Stimulated activated CD4-positive, alpha-beta T cell treated with anti-CD3 and anti-CD28 coated beads, Interleukin-15, amount 100 ng/mL, for 1 hour (primary cell): ENCODE measurements at places on chromosomes 5 and 9.

DNA sequence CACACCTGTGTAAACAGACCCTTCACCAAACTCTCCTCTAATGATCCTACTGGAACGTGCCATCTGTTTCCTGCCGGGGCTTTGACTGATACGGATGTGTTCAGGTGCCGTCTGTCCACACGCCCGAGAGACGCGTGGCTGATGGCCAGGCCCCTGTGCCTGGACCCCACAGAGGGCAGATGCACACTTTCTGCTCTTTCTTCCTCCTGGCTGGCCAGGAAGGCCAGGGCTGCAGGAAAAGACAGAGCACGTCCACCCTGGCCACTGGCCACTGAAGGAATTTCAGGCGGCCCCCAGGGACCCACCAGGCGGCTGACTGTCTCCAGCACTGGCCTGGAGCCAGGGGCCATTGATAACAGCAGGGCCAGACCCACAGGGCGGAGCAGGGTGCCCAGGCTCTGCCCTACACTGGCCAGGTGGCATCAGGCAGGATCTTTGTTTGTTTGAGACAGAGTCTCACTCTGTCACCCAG lies 3.6 kb upstream of the ENG start:
- no peak for DNase-seq

DNA sequence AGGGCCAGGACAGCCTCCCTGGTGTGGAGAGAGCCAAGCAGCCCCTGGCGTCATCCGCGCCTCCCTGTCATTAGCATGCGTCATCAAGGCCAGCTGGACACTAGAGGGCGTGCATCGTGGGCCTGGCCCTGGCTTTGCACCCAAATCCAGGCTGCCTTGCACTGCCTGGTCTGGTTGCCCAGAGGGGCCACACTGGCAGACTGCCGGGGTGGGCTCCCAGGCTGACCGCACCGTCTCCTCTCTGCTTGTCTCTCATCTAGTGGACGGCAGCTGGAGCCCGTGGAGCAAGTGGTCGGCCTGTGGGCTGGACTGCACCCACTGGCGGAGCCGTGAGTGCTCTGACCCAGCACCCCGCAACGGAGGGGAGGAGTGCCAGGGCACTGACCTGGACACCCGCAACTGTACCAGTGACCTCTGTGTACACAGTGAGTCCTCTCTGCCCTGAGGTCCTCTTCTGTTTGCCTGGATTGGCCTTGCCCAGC lies 29.0 kb downstream of the HK3 start:
- no peak for DNase-seq

GRCh38 chr5:107393851-107394250 lies 276.9 kb downstream of the EFNA5 start:
- DNase-seq = no peak

- no peak for DNase-seq
These were observed 495.0 kb downstream of the PRELID2 start for GRCh38 chr5:145340099-145340498.

DNA sequence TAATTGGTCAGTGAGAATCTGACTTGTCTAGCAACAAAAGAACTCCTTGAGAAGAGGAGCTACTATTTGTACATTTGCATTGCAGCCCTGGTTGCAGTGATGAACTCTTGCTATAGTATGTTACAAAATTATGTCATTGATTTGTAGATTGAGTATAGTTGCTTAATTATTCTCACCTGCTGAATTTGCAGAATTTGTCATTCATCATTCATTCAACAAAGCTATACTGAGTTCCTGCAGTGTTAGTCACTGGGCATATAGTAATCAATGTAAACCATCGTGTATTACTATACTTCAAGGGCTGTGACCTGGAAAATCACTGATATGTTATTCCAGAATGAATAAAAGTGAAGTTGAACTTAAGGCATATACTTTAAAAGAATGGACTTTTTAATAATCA lies 50.1 kb downstream of the SLC1A3 start:
- DNase-seq = no peak

DNA sequence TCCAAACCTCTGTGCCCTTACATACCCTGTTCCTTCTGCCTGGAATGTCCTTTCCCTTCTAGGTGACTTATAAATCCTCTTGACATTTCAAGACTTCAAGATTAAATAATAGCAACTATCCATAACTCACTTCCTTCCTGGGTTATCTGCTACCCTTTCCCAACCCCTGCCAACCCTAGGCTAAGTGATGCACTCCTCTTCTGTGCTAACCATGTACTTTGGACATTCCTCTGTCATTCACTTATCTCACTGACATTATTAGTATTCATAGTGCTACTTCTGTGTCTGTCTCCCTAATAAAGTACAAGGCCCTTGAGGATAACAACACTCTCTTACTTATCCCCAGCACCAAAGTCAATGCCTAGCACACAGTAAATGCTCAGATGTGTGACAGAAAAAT lies 307.1 kb downstream of the ENC1 start:
- no peak for DNase-seq

DNA sequence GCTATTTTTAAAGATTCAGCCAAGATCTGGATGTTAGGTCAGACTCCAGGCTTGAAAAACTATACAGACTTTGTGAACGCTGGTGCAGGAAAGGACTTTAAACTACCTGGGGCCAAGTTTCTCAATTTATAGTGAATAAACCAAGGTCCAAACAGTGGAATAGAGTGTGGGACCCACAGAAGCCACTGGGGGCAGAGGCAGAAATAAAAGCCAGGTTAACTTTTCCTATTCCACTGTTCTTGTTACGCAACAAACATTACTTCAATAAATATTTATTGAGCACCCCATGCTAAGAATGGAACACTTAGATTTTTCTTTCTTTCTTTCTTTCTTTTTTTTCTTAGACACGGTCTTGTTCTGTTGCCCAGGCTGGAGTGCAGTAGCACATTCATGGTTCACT lies 11.0 kb upstream of the HAVCR1 start:
- DNase-seq = no peak

- DNase-seq = no peak
These were observed 34.2 kb upstream of the GRPEL2 start for GRCh38 chr5:149310947-149311658.

- no peak for DNase-seq
These were observed 6.6 kb downstream of the FBP1 start for GRCh38 chr9:94632737-94633136.

GRCh38 chr5:66608501-66608900 lies 12.3 kb downstream of the MAST4 start:
- no peak for DNase-seq

GRCh38 chr5:91118796-91119195 lies 264.3 kb downstream of the ARRDC3 start:
- DNase-seq = no peak

DNA sequence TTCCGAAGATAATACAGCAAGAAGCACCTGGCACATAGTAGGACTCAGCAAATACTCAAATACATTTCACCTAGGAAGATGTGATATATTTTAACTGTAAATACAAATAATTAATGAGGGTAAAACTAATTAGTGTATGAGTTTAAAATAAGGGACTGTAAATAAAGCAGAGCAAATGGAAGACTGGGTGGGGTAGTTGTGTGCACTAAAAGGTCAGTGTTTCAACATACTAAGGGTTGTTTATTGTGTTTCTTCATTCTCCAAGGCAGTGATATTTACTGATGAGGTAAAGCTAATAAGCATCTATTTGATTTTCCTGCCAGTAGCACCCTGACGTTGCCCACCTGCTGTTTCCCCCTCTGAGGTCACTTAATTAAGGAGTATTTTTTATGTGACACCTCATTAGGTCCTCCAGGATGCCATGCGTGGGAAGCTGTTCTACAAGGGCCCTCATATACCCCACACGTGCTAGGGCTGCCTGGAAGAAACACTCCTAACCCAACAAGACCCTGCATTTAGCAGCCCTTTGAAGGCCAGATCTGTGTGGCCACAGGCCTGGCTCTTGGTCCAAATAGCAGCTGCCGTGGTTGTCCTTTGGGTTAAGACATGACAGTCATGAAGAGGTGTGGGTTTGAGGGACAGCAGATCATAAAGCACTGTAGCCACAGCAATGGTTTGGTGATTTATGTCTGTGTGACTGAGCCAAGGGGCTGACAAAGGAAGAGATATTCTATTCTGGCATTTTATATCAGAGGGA lies 97.5 kb upstream of the RPS23 start:
- no peak for DNase-seq

DNA sequence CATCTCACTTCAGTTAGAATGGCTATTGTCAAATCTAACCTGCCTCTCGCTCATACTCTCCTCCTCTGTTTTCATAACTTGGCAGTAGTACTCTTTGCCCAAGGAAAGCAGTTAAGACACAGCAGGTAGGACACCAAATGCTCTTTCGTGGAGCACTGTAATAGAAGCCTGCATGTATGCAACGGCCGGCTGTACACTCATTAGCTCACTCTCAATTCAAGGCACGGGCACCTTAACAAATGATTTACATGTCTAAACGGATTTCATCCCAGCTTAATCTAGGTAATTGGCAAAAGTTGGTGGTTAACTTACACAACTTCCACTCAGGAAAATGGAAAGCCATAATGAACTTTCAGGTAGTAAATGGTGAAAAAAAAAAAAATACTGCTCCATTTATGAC lies 14.9 kb downstream of the DEPDC1B start:
- DNase-seq = no peak

GRCh38 chr9:129284607-129285291 lies 106.7 kb upstream of the IER5L start:
- no peak for DNase-seq

- no peak for DNase-seq
These were observed 39.8 kb downstream of the SERINC5 start for GRCh38 chr5:80216096-80216495.

DNA sequence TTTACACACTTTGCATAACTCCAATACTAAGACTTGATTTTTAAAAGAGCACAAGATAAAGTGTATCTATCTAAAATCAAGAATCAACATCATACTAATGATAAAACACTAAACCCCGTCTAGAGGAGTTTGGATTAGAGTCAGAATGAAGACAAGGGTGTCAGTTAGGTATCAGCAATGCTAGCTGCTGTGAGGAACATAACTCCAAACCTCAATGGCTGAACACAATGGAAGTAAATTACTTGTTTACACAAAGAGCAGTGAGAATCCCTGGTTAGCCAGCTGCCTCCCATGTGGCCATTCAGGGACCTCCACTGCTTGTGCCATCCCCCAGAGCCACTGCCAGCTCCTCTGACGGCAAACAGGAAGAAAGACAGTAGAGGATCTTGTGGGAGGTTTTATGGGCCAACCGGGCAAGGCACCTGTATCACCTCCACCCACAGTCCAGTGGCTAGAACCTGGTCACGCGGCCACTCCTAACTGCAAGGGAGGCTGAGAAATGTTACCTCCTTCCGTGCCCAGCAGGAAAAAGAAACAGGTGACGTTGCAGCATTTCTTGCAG lies 24.0 kb upstream of the GRHPR start:
- DNase-seq = no peak

DNA sequence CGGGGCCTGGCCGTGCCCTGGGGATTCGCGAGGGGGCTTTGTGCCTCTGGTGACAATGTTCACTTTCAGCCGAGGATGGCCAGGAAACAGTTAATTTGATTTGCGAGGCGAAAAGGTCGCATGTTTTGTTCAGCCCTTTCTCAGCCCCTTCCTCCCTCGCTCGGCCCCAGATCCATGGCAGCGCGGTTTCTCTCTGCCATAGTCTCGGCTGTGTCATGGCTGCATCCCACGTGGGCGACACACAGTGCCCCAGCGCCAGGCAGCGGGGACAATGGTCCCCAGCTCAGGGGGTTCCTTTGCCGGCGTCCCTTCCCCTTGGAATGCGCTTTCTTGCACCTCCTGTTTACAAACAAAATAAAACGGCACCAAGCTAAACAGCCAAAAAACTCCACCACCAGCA lies 370.3 kb upstream of the IRX2 start:
- no peak for DNase-seq

DNA sequence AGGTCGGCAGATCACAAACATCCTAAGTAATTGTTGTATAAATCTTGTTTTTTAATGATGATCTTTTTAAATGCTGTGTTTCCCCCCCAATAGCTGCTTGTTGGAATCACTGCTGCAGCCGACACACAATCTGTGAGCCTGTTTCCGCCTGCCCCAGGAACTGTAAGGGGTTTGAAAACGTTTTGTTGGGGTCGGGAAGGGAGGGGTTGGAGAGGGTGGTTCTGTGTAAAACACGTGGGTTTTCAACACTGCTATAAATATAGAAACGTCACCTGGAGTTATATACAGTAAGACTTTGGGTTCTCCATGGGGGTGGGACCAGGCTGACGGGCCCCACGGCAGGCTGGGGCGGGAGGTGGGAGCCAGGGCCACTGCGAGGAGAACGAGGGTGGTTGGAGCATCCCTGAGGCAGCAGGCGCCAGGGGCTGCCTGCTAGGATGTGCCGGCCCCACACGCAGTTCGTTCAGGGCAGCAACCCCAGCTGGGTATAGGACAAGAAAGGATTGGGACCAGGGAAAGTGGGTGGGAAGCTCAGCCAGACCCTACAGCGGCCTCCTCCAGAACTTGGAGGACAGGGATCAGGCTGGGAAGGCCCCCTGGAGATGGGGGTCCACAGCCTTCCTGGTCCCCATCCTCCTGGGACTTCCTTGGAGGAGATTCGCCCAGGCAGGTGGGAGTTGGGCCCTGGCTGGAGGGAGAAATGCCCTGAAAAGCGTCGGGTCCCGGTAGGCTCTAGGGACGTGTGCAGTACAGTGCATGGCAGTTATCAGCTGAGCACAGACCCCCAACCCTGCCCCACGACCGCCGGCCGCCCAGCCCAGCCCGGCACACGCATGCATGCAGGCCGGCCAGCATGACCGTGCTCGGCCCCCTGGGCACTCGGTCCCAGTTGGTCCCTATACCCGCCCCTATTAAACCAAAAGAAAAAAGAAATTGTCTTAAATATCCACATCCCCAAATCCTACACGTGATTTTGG lies 9.7 kb downstream of the RNF44 start:
- DNase-seq = no peak

DNA sequence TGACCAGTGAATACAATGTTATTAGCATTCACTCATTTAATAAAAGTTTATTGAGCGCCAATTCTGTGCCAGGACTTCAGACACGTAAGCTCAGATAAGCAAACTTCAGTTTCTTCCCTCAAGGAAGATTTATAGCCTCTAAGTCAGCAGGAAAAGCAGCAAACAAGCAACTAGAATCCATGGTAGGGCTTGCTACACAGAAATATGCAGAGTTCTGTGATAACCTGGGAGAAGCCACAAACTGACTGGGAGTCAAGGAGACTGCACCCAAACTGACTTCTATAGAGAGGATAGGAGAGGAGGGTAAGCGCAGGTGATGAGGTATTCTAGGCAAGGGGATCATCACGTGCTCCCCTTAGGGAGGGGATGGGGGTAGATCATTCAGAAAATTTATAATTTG lies 1.4 kb upstream of the OGN start:
- no peak for DNase-seq
